G401 (cell line): ENCODE measurements at places on chromosomes 16 and 17. TPM values are rescaled to one million over a fixed set of nuclear protein-coding genes. Genes with fewer than 3 reads are reported as not detected.

- DNase-seq = no peak
These were observed 73.6 kb downstream of the IL21R start for GRCh38 chr16:27475561-27475960.

- no peak for DNase-seq
These were observed at the start of gene HS3ST4 for GRCh38 chr16:25691519-25692091. Gene HS3ST4, plus strand, starts transcription at chr16:25691959.

GRCh38 chr17:76735586-76736348 lies 1.4 kb downstream of the SRSF2 start:
- DNase-seq = no peak

DNA sequence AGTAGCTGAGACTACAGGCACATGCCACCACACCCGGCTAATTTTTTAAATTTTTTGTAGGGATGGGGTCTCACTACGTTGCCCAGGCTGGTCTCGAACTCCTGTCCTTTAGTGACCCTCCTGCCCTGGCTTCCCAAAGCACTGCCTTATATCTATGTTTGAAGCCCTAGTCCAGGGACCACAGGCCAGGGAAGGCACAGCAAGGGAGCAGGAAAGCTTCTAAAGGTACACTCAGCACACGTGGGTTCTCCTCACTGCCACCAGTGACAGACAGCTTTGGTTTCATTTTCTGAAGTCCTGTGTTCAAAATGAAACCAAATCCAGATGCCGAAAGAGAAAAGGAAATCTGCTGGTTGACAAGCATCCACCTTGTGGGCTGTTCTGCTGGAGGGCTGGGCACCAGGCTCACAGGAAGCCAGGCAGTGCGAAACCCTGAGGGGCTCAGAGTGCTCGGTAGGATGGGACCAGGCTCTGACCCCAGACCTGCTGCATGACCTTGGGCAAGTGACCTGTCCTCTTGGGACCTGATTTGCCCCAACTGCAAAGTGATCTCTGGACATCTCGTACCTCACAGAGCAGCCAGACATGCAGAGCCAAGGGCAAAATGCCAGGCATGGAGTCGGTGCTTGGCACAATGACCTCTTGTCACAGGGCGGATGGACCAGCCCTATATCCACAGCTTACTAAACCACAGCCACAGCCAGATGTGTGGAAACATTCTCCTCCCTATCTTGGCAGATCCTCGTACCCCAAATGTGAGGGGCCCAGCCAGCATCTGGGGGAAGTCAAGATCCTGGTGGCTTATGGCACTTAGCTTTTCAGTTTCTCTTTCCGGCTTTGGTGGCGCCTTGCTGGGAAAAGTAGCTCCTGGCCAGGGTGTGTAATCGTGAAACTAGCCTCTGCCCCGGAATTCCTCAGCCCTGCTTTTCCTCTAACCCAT lies 2.8 kb upstream of the SOCS1 start:
- peak; percentile 46 for DNase-seq

DNA sequence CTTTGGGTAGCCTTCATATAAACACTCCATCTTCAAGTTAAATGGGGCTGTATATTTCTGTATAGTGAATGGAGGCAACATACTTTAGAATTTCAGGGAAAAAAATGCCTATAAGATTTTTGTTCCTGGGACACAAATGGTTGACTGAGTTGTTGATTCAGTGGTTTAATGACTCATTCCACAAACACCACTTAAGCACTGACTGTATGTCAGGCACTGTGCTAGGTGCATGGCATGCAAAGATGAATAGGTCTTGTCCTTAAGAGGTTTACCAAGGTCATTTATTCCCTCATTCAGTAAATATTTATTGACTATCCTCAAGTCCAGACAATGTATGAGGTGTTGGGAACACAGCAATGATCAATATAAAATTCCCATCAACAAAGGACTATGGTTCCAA lies 417.1 kb downstream of the CA10 start:
- no peak for DNase-seq

FAM234A gene
- 70.3 and 97.6 TPM in 2 replicates for total RNA-seq

GRCh38 chr17:40062329-40063186 lies at the start of gene THRA:
Gene THRA, plus strand, starts transcription at chr17:40062965. Its CDS starts 11,524 bp downstream, at chr17:40074489.
- DNase-seq = peak; percentile 77

CFAP97D1 gene
- total RNA-seq = not detected in 2 replicates

TP53TG3C gene
- not detected in 2 replicates for total RNA-seq

UNC45B gene
- total RNA-seq = not detected in 2 replicates

- DNase-seq = no peak
These were observed 346.5 kb downstream of the C16orf95 start for GRCh38 chr16:86970726-86971125.

- peak; percentile 82 for DNase-seq
These were observed 40.8 kb downstream of the YPEL2 start for GRCh38 chr17:59372138-59372751.

PRKCB gene
- not detected in 2 replicates for total RNA-seq

GRCh38 chr17:32558997-32559650 lies 72.3 kb downstream of the CDK5R1 start:
- no peak for DNase-seq

GRCh38 chr16:20901436-20902112 lies 1.0 kb downstream of the LYRM1 start:
- peak; percentile 80 for DNase-seq

- DNase-seq = no peak
These were observed 494.5 kb upstream of the CA10 start for GRCh38 chr17:52653014-52653413.

DNA sequence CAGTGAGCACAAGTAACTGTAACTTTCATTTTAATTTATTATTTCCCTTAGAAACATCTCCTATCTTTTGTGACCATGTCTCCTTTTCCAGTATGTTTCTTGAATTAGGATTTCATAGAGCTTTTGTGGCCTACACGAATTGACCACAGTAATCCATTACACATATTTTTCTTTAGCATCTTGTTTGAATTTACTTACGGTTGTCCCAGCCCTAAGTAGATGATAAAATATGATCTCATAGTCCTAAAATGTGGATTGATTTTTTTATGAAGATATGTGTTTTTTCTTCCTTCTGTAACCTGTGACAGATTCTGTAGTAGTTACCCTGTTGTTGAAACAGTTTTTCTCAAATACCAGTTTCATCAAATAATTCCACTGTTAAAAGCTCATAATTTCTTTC lies 61.5 kb downstream of the NF1 start:
- DNase-seq = no peak

- DNase-seq = no peak
These were observed 13.4 kb upstream of the ADCY7 start for GRCh38 chr16:50252874-50253513.

- DNase-seq = peak; percentile 96
These were observed at the start of gene SPATA2L for GRCh38 chr16:89701425-89702406. Gene SPATA2L, minus strand, starts transcription at chr16:89701705. Its CDS starts 473 bp downstream, at chr16:89701232.

RMI2 gene
- 63.3 and 67.3 TPM in 2 replicates for total RNA-seq

GRCh38 chr17:27384261-27384701 lies 72.0 kb upstream of the KSR1 start:
- DNase-seq = peak; percentile 94

TBC1D3H gene
- total RNA-seq = not detected in 2 replicates

- DNase-seq = no peak
These were observed 1.0 kb upstream of the CCNF start for GRCh38 chr16:2428051-2428783.

GRCh38 chr17:28746611-28747050 lies 2.8 kb downstream of the TRAF4 start:
- peak; percentile 24 for DNase-seq

KAT2A gene
- total RNA-seq = 26.3 and 28.6 TPM in 2 replicates

DNA sequence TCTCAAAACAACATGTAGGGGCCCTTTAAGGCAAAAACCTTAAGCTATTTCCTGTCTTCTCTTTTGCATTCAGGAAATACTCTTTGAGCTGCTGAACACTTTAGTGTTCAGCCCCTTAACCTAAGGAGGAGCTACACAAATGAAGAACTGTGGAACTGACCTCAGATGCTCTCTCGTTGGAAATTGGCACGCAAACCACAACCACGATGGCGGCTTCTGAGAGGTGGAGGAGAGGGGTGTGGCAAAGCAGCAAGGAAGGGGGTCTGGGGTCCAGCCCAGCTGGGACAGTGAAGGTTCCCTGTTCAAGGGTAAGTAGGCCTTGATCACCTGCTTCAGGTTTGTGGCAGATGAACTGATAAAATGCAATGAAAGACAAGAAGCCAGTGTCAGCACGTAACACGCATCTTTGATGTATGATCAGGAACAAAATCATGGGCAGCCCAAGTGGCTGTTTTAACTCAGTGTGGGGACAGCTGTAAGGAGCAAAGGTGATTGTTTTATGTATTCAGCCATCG lies 291.6 kb upstream of the TNRC6C start:
- no peak for DNase-seq

DNA sequence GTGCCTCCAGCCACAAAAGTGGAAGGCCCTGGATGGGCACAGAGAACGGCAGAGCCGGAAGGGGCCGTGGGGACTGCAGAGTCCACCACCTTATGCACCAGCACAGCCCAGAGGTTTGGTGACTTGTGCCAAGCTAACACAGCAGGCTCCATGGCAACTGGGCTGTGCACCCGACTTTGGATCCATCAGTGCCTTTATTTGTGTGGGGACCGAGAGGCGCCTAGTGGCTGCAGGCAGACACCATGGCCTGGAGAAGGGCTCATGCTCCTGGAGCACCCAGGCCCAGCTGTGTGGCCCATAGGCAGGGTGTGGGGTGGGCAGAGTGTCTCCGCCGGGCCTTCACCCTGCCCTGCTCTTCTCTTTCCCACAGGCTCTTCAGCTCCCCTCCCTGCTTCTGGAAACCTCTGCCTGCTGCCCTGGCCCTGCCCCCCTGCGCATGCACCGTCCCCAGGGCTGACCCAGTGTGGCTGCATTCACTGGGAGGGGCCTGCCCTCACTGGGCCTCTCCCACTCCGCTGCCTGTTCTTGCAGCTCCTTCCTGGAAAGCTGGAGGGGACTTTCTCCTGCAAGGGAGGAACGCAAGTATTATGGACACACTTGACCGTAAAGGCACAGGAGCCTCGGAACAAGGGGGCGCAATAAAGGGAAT lies 10.1 kb downstream of the C16orf90 start:
- no peak for DNase-seq

- DNase-seq = no peak
These were observed 33.4 kb upstream of the TMEM92 start for GRCh38 chr17:50240851-50241250.

GRCh38 chr17:82213251-82214011 lies 789 bp upstream of the CCDC57 start:
- peak; percentile 92 for DNase-seq

GRCh38 chr17:77449908-77450741 lies 309.4 kb downstream of the SEC14L1 start:
- DNase-seq = peak; percentile 86

PSKH1 gene
- 34.4 and 40.8 TPM in 2 replicates for total RNA-seq

OR3A2 gene
- total RNA-seq = not detected in 2 replicates

GRCh38 chr16:13921328-13921727 lies 1.4 kb downstream of the ERCC4 start:
- DNase-seq = no peak

TNFSF13 gene
- total RNA-seq = 1.5 TPM in 1 of 2 replicates, not detected in the other

- DNase-seq = no peak
These were observed 280.9 kb upstream of the TNRC6C start for GRCh38 chr17:77677630-77678029.

GRCh38 chr16:17776888-17777287 lies 306.1 kb upstream of the XYLT1 start:
- peak; percentile 2 for DNase-seq

DNA sequence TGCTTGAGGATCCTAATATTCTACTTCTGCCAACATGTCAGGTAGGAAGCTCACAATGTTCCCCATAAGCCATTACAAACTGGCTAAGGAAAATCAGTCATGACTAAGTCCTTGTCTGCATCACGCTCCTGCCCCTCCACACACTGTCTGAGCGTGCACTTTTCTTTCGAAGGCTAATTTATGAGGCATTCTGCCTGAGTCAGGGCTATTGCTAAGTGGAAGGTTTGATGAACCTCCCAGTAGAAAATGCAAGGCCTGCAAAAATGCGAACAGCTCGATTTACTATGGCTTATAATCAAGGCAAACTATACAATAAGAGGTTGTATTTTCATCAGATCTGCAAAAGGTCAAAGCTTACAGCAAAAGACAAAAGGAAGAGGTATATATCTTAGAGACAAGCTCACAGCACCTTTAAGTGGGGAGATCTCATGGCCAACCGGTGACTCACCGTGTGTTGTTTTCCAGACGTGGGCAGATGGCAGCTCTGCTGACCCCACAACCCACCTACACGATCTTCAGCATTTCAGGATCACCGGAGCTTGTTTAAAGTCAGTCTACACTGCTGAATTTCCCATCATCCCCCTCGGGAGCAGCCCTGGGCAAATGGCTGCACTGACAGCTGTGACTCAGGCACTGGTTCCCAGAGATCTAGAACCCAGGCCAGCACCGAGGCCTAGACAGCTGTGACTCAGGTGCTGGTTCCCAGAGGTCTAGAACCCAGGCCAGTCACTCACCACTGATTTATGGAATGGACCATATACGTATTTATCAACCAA lies 26.1 kb downstream of the MEAK7 start:
- no peak for DNase-seq
